ENCODE measurements at places on chromosomes 12 and 14.

- no peak for DNase-seq
Measured at GRCh38 chr12:25993901-25994651, 35.6 kb downstream of the RASSF8 start.

DNA sequence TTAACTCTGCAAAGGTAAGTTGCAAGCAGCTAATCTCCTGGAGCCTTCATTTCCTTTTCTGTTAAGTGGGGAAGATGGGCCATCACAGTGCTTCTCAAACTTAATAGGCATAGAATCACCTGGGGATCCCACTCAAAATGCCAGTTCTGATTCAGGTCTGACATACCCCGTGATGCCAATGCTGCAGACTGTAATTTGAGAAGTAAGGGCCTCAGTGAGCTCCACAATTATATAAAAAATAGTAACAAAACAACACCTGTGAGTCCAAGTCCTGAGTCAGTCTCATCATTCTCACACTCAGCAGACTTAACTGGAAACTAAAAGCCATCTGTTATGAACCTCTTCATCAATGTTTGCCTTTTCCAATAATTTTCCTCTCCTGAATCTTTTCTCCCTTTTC, 10.8 kb upstream of the PSMA6 start:
- DNase-seq, result no peak

- DNase-seq, result no peak
Measured at GRCh38 chr12:124778411-124778810, 85.3 kb downstream of the SCARB1 start.

DNA sequence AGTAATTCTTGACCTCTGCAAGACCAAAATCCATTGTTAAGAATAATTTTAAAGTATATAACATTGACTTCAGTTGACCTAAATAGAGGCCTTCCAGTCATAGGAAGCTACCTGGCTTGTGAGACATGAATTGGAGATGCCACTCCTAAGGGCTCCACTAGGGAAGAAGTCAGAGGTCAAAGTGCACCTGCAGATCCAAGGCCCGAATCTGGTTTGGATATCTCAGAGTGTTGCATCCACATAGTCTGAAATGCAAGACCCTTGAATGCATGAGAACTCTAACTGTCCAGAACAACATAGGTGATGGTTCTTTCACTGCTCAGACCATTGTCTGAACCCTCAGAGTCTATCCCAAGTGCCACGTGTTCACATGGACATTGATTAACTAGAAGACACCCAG, 22.4 kb downstream of the RFX4 start:
- no peak for DNase-seq

DNA sequence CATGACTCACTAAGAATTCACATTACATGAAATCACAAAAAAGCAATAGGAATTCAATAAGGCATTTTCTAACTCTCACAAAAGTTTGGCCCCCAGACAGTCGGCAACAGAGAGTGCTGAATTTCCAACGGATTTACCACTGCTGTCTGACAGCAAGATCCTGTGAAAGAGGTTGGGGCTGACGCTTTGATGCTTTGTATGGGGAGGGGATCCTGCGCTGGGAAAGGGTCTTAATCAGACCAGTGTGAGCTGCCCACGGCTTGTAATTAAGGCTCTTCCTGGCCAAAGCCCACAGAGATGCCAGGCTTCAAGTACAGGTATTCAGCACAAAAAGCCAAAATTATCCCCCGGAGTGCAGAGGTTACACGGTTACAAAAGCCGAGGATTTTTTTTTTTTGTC, 66.8 kb upstream of the TMCC3 start:
- DNase-seq, result no peak

- no peak for DNase-seq
Measured at GRCh38 chr12:25590011-25590721, 37.1 kb upstream of the LMNTD1 start.

DNA sequence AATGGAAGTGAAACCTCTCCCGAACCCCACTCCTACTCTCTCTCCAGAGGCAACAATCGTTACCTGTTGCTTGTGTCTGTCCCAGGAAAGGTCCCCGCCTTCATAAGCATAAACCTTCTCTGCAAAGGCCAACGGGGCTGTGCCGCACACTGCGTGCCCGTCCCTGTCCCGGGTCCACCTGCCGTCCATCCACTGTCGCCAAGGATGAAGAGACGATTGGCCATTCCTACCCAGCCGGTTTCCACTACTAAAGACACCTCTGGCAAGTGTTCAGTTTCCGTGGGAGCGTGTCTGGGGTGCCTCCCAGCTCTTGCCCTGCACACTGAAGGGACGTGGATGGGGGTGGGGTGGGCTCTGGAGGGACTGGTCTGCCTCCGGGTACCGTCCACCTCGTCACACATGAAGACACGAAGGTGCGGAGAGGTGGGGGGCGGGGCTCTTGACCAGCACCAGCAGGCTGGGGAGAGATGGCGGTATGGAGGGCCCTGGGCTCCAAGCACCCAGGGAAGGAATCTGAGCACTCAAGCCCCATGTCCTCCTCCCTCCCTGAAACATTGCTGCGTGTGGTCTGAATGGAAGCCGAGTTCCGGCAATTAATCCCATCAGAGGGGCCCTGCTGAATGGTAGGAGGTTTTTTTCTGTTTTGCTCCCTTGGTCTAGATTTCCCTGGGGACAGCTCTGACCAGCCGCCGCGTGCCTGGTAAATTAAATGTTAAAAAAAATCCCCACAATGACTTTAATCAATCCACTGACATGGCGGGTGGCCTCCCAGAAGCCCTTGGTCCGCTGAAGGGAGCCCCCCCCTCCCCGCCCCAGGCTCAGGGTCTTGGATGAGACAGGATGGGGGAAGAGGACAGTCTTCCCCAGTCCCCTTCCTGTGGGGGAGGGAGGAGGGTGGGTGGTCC, 4.1 kb upstream of the KIF26A start:
- DNase-seq, result no peak

GRCh38 chr12:125455556-125455955, 390.3 kb downstream of the AACS start:
- DNase-seq, result no peak

DNA sequence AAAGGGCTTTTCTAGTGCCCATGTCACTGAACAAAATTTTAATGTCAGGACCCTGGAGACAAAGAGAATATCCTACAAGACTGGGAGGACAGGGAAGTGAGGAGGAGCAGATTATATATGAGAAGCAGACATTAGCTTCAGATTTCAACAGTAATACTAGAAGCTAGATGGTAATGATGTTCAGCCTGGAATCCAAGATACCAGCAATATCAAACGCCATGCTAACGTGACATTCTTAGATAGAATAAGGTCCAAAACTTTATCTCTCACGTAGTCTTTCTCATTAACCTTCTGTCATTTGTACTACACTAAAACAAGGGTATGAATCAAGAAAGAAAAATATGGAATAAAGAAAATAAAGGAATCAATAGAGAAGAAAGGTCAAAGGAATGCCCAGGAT, 18.7 kb downstream of the SOS2 start:
- DNase-seq, result no peak

DNA sequence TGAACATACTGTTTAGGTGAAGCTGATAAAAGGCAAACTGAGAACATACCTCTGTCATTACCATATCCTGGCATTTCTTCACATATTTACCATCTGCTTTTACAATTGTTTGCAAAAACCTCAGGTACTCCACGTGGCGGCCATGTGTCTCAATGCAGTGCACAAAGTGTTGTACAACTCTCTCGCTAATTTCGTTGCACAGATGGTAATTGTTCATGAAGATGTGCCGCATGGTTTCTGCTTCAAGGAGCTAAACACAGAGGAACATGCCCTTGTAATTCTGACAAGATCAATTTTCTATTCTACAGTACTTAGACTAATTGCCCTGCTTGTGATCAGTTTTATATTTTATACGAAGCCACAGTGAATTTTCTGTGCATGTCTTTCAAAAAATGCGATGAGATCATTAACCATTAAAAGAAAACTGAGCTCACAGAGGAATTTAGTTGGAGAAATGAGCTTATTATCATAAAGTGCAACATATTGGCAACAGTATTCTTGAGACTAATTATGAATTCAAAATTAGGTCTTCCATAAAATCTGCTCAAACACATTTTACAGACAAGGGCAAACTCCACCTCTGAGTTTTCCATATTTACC, 233.8 kb downstream of the ITPR2 start:
- no peak for DNase-seq

Data from amygdala (tissue), 56 donors.